Kasumi-1 (cell line): ENCODE measurements at places on chromosomes 12 and 14.

DNA sequence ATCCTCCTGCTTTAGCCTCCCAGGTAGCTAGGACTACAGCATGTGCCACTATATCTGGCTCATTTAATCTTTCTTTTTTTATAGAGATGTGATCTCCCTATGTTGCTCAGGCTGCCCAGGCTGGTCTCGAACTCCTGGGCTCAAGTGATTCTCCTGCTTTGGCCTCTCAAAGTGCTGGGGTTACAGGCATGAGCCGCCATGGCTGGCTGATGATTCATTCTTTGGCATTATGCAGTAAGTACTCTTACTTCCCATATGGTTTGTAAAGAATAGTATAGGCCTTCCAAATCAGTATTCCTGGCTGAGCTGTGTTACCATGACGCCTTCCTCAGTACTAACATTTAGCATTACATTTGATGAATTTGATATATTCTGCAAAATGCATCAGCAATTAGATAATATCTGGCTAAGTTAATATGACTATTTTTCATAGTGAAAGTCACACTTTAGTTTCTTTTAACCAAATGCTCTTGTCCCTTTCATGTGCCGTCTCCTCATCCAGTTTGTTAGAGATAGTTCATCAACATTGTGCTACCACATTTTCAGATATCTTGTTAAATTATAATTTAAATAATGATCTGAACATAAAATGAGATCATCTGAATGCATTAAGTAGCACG lies 3.2 kb upstream of the MIA2 start:
- DNase-seq = no peak

DNA sequence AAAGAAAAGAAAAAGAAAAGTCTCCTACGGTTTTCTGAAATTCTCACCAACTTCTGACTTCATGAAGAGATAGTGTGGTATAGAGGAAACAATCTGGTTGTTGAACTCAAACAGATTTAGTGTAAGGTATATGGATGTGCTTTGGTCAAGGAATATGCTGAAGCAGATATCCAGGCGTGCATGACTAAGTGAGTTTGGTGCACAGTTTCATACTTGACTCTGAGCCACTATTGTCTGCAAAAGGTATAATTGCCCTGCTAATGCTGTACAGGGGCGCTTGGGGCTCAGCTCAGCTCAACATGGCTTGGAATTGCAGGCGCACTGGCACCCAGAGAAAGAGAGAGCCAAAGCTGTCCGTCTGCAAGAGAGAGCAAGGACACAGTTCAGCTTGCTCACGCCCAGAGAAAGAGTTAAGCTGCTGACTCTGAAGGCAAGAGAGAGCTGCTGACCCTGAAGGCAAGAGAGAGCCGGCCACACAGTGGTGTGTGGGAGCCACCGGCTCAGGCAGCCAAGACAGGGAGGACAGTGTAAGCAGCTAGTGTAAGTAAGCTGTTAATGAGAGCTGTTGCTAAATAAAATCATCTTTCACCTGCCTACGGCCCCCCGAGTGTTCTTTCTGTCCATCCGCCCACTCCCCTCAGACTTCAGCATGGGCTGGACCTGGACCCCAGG lies 66.4 kb upstream of the SLC38A4 start:
- DNase-seq = no peak

DNA sequence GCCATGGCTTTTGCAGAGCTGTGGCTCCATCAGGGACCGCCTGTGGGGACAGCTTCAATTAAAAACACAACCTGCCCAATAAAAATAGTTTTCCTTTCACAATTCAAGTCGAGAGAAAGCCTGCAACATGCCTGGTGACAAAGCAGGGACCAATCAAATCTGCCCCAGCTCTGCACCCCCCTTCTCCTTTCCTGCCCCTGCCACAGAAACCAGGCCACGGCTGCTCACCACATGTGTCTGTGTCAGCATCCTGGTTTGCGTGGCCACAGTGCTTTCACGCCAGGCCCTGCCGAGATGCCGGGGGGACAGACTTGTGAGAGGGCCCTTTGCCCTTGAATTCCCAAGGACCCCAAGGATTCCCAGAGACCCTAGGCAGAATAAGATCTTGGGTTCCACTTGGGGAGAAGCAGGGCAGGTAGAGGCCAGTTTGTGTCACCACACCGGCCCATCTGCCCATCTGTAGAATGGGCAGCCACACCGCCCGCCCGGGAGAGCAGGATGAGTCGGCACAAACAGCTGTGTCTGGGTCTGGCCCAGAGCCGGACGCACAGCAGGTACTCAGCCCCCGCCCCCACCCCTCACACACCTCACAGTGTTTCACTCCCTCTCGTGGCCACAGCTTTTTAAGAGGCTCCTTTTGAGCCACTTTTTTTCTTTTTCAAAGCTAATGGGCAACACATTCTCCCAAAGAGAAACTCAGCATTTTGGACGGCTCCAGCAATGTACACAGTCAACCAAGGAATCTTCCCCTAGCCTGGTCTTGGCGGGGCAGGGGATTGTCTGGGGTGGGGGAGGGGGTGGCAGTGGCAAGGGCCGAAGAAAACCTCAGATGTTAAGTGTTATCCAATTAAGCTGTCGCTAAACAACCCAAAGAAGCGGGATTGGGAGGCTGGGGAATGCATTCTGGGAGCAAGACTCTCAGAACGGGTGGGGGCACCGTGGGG lies 41.5 kb downstream of the BCL11B start:
- no peak for DNase-seq

DNA sequence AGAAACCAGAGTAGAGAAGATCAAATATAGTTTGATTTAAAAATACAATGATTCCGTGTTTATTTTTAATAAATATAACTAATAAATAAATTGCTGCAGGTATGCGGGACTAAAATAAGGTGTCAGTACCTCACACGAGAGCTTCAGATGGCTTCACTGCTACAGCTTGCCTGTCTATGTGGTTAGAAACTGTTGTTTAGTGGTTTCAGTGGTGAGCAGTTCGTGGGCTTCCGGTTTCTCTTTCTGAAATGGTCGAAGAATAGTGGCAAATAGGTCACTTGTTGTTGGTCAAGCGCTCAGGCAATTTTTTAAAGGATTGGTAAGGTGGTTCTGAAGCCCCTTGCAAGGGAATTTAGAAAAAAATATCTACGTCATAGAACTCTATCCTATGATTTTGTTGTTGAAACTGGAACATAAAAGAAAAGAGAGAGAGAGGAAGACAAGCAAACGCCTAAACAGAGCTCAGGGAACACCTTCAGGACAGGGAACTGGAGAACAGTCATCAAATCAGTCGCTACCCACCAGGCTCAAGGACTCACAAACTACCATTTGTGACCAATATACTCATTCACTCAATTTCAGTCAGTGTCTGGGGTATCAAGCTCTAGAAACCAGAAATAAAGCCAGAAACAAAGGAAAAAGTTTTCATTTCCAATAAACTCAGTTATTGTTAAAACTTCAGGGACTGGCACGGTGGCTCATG lies 31.3 kb downstream of the GABARAPL1 start:
- DNase-seq = no peak

DNA sequence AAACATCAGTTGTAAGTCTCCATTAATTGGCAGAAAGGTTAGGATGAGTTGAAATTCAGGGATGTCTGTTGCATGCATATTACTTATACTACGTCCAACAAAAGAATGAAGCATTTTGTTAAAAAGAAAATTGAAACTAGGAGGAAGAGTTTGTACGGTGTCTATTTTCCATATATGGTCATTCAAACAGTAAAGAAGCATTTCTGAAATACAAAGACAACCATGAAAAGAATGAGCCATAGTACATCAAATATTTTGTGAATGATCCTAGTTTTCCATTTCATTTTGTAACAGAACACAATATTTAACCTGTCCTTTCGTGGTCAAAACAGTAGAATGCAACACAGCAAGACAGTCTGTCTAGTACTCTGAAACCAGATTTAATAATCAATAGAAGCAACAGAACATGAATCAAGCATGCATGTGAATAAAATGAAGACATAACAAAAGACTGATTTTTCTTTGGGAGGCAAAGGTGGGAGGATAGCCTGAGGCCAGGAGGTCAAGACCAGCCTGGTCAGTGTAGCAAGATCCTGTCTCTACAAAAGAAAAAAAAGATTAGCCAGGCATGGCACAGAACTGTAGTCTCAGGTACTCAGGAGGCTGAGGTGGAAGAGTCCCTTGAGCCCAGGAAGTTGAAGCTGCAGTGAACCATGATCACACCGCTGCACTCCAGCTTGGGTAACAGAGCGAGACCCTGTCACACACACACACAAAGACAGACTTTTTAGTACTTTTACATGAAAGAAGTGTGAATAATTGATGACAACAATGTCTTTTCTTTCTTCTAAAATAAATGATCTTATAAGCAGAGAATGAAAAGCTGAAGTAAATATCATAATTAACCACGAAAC lies 156.0 kb downstream of the LRIG3 start:
- DNase-seq = no peak

DNA sequence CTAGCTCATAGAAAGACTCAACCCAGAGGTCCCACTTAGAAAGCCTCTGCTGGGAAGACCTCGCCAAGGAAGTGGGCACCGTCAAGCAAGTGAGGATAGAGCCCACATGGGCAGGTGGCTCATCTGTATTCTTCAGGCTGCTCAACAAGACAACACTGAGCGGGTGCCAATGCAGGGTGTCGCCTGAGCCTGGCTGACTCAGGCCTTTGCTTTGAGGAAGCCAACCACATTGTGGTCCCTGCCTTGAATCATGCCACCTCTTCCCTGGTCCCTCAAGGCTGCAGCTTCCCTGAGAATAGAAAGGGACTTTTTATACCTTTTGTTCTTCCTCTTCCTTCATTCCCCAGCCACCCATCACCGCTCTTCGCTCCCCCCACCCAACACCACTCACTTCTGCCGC lies 2.1 kb upstream of the RNASE13 start:
- no peak for DNase-seq
